ENCODE measurements at places on chromosomes 3 and 15. TPM values are rescaled to one million over a fixed set of nuclear protein-coding genes. Genes with fewer than 3 reads are reported as not detected.

Gene LYZL4
- total RNA-seq, result not detected

Gene NLGN1
- total RNA-seq, result 3.5 TPM

Gene VIPR1
- not detected for total RNA-seq

Gene TTLL3
- total RNA-seq, result 27.9 TPM

Gene HCN4
- under 0.01 TPM for total RNA-seq

Gene GHSR
- not detected for total RNA-seq

Gene CFAP100
- total RNA-seq, result not detected

Gene MLF1
- total RNA-seq, result 11.2 TPM

Gene ACKR4
- not detected for total RNA-seq

Gene P3H2
- 67.0 TPM for total RNA-seq
